Left ventricle myocardium inferior (tissue), 1 donor: ENCODE measurements at places on chromosomes 7 and 10. TPM values are rescaled to one million over a fixed set of nuclear protein-coding genes. Genes with fewer than 3 reads are reported as not detected.

- no peak for DNase-seq
Measured at GRCh38 chr7:33195264-33195663, 65.9 kb downstream of the BBS9 start.

DNA sequence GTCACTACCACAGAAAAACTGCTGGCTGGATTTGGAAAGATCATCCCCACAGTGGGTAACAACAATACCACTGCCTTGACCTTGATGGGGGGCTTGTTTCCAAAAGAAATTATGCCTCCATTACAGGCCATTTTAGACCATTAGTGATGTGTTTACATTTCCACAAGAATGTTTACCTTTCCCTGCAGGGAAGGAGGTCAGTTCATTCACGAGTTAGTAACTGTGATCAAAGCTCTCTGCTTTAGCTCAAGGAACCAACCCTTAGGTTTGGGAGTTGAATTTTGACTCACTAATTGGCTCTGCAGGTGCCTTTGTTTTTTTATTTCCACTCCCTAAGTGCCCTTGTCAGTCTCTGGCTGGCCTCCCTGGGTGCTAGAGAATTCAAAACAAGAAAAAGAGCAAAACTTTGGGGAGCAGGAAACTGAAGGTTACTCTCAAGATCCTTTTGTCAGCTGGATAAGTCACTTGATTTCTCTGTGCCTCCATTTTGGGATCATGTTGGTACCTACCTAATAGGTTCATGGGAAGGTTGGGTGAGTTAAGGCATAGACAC, 41.1 kb upstream of the NUPR2 start:
- no peak for DNase-seq

DNA sequence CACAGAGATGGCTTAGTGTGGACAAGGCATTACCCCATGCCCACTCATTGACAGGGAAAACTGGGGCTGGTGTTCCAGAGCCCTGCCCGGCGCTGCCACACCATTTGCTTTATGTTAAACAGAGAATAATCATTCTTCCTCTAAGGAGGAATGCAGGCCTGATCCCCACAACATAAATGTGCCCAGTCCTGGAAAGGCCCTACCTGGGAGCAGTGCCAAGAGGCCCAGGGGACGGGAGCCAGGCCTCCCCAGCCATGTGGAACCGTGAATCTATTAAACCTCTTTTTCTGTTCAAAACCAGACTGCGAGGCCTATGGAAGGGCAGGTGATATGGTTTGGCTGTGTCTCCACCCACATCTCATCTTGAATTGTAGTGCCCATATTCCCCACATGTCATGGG, 264.1 kb downstream of the GRID1 start:
- no peak for DNase-seq

Gene COX19
- 8.5 TPM for total RNA-seq

GRCh38 chr10:13224210-13224995, 9.8 kb downstream of the UCMA start:
- DNase-seq = no peak

DNA sequence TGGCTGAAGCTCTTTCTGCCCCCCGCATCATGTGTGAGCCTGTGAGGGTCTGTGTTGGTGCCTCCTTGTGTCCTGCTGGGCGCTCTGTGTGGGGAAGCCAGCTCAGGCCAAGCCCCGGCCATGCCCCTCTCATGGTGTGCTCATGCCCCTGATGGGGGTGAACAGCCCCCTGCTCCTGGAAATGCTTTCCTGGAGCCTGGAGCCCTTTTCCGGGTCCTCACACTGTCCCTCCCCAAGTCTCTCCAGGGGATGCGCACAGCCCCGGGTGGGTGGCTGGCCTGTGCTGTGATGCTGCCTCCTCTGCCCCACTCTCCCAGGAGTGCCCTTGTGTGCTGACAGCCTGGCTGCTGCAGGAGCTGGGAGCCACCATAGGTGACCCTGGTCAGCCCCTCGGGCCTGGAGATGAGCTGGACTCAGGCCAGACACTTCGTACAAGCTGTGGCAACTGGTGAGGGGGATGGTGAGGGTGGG, 20.8 kb upstream of the ZNF862 start:
- DNase-seq = no peak

Gene SPOCK2
- total RNA-seq = 8.6 TPM

GRCh38 chr7:19248681-19249080, 103.5 kb upstream of the FERD3L start:
- no peak for DNase-seq

DNA sequence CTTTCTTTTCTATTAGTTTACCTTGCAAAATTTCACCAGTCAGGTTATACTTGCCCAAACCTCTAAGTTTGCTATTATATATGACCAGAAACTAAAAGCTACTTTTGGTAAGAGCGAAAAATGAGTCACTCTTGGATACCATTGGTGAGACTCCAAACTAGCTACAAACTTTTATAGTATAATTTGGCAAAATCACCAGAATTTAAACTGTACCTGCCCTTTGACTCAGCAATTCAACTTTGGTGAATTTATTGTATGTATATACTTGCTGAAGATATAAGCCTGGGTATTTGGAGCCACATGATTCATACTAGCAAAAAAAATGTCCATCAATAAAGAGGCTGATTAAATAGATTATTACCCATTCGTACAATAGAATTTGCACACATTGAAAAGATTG, 178.7 kb upstream of the STEAP1 start:
- no peak for DNase-seq

- DNase-seq = no peak
Measured at GRCh38 chr7:71625545-71625944, 493.6 kb downstream of the GALNT17 start.

Gene OR9A2
- total RNA-seq = not detected

GRCh38 chr10:75230600-75231038, 5.1 kb downstream of the COMTD1 start:
- DNase-seq = peak; percentile 91

Gene UNCX
- not detected for total RNA-seq

Gene SLC26A4
- total RNA-seq = 0.41 TPM

GRCh38 chr7:155645662-155646061, 1.2 kb downstream of the RBM33 start:
- DNase-seq = no peak

DNA sequence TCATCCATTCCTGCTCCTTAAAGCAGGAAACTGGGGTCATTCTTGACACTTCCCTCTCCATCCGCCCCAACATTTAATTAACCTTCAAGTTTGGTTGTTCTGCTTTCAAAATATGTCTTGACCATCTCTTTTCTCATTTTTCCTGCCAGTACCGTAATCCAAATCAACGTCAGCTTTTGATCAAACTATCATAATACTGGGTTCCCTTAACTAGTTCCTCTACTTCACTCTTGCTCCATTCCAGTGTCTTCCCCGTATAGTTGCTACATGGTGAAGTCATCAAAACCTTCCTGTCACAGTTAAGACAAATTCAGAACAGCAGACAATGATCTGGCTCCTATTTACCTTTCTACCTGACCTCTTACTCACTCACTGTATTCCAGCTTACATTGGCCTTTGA, 6.6 kb upstream of the KLF14 start:
- DNase-seq = no peak

- DNase-seq = no peak
Measured at GRCh38 chr7:7570584-7570983, 3.9 kb downstream of the MIOS start.

DNA sequence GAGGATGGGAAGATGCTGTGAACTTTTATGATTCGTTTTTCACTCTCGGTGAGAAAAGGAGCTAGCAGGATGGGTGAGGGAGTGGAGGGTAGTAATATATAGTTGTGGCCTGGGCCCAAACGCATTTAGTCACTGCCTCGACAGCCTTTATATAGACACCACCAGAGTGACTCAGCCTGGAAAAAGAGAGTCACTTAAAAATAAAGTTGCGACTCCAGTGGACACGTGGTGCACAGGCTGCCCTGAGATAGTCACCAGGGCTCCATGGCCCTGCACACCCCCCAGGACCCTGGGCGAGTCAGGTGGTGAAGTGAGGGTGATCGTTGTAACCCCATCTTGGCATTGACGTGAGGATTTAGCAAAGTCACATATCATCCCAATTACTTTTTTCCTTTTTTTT, 106.7 kb downstream of the CUX1 start:
- no peak for DNase-seq

Gene CPA4
- not detected for total RNA-seq
